ENCODE measurements at places on chromosomes 6 and 20. TPM values are rescaled to one million over a fixed set of nuclear protein-coding genes. Genes with fewer than 3 reads are reported as not detected.

The OR2H2 gene
- not detected for total RNA-seq

The SCRT2 gene
- not detected for total RNA-seq

The PPIL6 gene
- total RNA-seq: 3.5 TPM

The CST7 gene
- total RNA-seq: 2.7 TPM

The ENPP3 gene
- total RNA-seq: 0.53 TPM

The EPHA7 gene
- 6.7 TPM for total RNA-seq

The DYNLT2 gene
- 0.59 TPM for total RNA-seq

The TTI1 gene
- total RNA-seq: 11.6 TPM

The GPX6 gene
- total RNA-seq: not detected

The ATP6V1G2 gene
- total RNA-seq: 1.9 TPM

The ULBP1 gene
- 0.12 TPM for total RNA-seq

The MYO6 gene
- 6.5 TPM for total RNA-seq

The FOXC1 gene
- total RNA-seq: 5.5 TPM

The HUS1B gene
- not detected for total RNA-seq

The AURKA gene
- 8.9 TPM for total RNA-seq

The NKX2-2 gene
- not detected for total RNA-seq

The PTGIS gene
- total RNA-seq: 45.2 TPM

The LY86 gene
- 2.4 TPM for total RNA-seq

The BPHL gene
- total RNA-seq: 13.6 TPM

The RBL1 gene
- 3.8 TPM for total RNA-seq

The CCN5 gene
- total RNA-seq: 25.1 TPM

The PBOV1 gene
- not detected for total RNA-seq

The GLP1R gene
- 4.3 TPM for total RNA-seq

The SLA2 gene
- total RNA-seq: 0.56 TPM

The CCN2 gene
- 230 TPM for total RNA-seq

The RSPO3 gene
- 1.9 TPM for total RNA-seq

The PROKR2 gene
- total RNA-seq: not detected

The GMPR gene
- total RNA-seq: 65.2 TPM

The C6orf163 gene
- total RNA-seq: 2.4 TPM

The HLA-G gene
- total RNA-seq: not detected

The NKAPL gene
- total RNA-seq: 6.1 TPM

The LHFPL5 gene
- not detected for total RNA-seq

The FAM217A gene
- total RNA-seq: not detected

The CBLN4 gene
- not detected for total RNA-seq

The SLPI gene
- total RNA-seq: 86.7 TPM

The SNX9 gene
- total RNA-seq: 37.7 TPM

The TCP11 gene
- not detected for total RNA-seq

The SLC35D3 gene
- not detected for total RNA-seq

The RBM38 gene
- total RNA-seq: 101 TPM

The POU5F1 gene
- total RNA-seq: 0.86 TPM

The MYCT1 gene
- total RNA-seq: 13.4 TPM

The WFDC10A gene
- total RNA-seq: not detected

The NRSN1 gene
- total RNA-seq: not detected

The FAM83C gene
- total RNA-seq: not detected

The CST1 gene
- total RNA-seq: not detected

The TRERF1 gene
- 1.2 TPM for total RNA-seq

The LZTS3 gene
- total RNA-seq: 12.0 TPM

Measured in left cardiac atrium (tissue), 4 donors.